Uterus (tissue), 4 donors: ENCODE measurements at places on chromosomes 13 and 19.

DNA sequence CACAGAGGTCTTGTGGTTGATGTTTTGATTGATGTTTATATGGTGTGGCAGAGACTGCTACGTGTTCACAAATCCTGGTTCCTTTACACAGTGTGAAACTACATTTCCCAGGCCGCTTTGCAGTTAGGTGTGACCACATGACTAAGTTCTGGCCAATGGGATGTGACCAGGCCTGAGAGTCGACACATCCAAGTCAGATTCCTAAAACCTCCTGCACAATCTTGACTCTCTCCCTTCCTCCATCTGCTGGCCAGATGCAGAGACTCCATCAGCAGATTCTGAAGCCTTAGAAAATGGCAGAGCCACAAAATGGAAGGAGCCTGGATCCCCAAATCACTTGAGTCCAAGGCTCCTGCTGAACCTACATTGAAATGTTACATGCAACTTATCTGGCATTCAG lies 12.6 kb downstream of the CD37 start:
- no peak overlapping the region for H3K27ac ChIP-seq
- H3K36me3 ChIP-seq: no peaks in the 10 kb centered on the region
- no peak overlapping the region for H3K4me3 ChIP-seq
- no peaks in the 10 kb centered on the region for H3K4me1 ChIP-seq
- DNase-seq: no peak

- no peak overlapping the region for H3K4me3 ChIP-seq
- no peak overlapping the region for H3K27ac ChIP-seq
- H3K36me3 ChIP-seq: no peaks in the 10 kb centered on the region
- DNase-seq: no peak
- H3K27me3 ChIP-seq: no peaks in the 10 kb centered on the region
These were observed 78.6 kb downstream of the DGKH start for GRCh38 chr13:42127047-42127446.

DNA sequence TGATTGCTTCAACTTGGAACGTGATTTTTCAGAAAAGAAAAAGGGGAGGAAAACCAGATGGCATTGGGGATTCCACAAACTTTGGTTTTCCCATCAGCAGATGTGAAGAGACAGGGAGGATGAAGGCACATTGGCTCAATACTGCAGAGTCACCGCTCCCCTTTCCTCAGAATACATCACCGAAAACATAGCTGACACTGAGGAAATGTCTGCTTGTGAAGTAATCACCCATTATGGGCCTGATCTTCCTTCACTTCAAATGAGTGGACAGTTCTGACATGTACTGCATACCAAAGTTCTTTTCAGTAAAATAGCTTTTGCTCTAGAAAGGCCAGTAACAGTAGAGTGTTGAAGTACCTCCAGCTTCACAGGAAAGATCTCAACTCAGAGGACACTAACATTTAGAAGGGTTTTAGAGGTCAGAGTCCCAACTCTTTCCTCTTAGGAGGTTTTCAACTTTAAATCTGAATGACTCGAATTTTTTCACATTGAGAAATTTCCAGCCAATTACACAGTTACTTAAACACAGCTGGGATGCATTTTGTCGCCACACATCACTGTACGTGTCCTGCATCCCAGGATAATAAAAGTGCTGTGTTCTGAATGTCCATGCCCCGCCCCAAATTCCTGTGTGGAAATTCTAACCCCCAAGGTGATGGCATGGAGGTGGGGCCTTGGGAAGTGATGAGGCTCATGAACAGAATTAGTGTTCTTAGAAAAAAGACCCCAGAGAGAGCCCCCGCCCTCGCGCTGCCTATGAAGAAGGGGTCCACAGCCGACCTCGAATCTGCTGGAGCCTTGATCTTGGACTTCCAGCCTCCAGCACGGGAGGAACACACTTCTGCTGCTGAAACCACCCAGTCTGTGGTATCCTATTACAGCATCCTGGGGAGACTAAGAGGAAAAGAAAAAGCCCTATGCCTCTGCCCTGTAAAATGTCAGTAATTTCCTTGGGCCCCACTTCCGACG lies 77.7 kb downstream of the COL4A1 start:
- peak overlapping the region; percentile 57 for H3K27ac ChIP-seq
- H3K4me3 ChIP-seq: no peak overlapping the region
- H3K4me1 ChIP-seq: peaks cover 13% of the 10 kb centered on the region

DNA sequence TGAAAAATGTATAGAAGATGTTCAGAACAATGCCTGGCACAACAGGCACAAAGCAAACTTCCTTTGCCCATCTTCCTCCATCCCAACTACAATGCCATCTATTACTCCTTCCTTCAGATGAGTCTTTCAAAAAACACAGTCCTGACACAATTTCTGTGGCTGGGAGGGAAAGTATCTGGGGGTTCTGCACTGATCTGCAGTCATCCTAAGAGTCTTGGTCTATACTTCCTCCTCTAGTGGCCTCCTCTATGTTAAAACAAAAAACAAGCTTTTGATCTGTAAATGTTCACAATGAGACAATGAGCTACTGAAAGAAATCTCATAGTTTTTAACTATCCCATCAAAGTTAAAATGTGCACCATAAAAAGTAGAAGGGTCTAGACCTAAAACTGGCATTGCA lies 44.8 kb downstream of the USP12 start:
- DNase-seq: no peak
- H3K27me3 ChIP-seq: no peaks in the 10 kb centered on the region
- H3K36me3 ChIP-seq: no peaks in the 10 kb centered on the region

DNA sequence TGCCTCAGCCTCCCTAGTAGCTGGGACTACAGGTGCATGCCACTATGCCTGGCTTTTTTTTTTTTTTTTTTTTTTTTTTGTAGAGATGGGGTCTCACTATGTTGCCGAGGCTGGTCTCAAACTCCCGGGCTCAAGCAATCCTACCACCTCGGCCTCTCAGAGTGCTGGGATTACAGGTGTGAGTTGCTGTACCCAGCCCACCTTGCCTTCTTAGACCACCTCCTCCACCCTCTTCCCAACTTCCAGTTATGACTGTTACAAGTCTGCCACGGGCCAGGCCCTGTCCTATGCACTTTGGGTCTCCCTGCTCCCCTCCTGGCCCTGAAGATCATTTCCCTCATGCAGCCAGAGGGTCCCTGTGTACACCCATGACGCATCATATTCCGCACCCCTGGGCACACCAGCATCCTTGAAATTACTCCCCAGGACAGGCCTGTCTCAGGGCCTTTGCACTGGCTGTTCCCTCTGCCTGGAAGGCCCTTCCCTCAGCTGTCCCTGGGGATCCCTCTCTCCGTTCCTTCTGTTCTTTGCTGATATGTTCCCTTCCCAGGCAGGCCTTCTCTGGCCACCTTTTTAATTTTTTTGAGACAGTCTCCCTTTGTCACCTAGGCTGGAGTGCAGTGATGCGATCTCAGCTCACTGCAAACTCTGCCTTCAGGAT lies 3.0 kb downstream of the LGALS4 start:
- DNase-seq: no peak
- no peak overlapping the region for H3K4me3 ChIP-seq
- H3K4me1 ChIP-seq: no peaks in the 10 kb centered on the region
- no peak overlapping the region for H3K27ac ChIP-seq
- no peaks in the 10 kb centered on the region for H3K27me3 ChIP-seq
